Fibroblast of the aortic adventitia (primary cell): ENCODE measurements at places on chromosomes 1 and 21.

DNA sequence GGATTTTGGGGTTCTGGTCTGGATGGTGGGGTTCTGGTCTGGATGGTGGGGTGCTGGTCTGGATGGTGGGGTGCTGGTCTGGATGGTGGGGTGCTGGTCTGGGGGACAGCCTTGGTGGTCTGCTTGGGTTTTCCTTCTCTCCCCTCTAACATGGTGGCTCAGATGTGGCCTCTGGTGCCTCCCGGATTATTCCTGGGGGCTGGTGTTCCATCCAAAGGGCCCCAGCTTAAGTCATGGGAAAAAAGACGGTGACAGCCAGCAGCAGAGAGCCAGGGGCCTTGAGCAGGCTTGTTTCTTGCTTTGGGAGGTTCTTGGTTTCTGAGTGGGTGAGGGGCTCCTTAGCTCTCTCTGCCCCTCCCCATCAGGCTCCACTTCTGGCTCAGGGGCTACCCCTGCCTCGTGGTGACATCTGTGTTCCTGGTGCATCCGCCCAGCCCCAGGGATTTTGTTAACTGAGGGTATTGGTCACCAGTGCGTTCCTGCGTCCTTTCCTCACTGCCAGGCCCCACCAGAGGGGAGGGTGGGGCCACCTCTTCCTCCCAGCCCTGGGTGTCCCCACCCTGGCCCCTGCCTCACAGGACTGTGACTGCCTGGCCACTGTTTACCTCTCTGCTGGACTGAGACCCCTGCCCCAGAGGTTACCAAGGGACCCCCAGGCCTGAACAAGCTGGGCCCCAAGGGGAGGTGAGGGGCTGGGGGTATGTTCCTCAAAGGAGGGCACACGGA lies 43.2 kb upstream of the ACTRT2 start:
- no peak for DNase-seq

DNA sequence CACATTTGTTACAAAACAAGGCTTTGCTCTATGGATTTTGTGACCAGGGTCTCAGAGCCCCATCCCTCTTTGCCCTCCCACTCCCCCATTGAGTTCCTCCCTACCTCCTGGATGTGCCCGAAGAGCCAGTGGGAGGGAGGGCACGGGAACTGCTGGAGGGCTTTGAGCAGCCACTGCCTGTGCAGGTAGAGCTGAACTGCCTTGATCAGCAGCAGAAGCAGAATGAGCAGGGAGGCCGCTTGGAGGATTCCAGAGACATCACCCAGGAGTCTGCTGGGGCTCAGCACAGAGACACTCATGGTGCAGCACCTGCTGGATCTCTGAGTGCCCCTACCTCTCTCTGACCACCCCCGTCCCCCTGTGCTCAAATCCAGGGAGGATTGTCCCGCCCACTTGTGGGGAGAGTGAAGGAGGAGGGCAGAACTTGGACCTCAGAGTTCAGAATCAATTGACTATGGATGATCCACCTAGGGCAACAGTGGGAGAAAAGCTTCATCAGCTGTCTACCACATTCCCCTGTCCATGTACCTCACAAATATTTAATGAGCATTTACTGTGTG lies at the start of gene CYP4A11:
CYP4A11 (minus strand) TSS at position 342 of the 560 bp plus-strand sequence; CDS start at position 299, 43 bp downstream.
- no peak for DNase-seq

- no peak for DNase-seq
Observed at GRCh38 chr1:200353232-200353631, 56.6 kb downstream of the ZNF281 start.

- DNase-seq: no peak
Observed at GRCh38 chr1:32736812-32737791, 34.5 kb upstream of the SYNC start.

DNA sequence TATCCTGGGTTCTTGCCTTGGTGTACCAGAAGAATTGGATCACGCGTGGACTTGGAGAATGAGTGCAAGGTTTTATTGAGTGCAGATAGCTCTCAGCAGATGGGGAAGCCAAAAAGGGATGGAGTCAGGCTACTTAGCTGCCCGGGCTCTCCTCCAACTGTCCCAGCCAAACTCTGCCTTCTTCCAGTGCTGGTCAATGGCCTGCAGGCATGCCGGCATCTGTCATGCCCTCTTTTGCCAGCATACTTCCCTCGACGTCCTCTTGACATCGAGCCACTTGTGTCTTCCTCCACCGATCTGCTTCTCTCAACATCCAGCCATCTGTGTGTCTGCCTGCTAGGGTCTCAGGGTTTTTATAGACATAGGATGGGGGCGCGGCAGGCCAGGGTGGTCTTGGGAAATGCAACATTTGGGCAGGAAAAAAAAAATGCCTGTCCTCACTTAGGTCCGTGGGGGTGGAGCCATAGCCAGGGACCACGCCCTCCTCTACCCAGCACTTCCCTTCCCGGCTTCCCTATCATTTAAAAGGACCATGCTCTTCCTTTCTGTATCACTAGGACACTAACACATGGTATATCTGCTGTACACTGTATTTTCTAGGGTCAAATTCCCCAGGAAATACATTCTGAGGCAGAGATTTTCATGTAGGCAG lies 47.0 kb upstream of the BCAR3 start:
- peak; percentile 34 for DNase-seq

GRCh38 chr1:64133036-64133435 lies 70.4 kb upstream of the UBE2U start:
- peak; percentile 79 for DNase-seq

- DNase-seq: no peak
Observed at GRCh38 chr1:40059960-40060750, 19.6 kb downstream of the CAP1 start.

- DNase-seq: no peak
Observed at GRCh38 chr1:182889997-182890396, 50.9 kb downstream of the DHX9 start.

DNA sequence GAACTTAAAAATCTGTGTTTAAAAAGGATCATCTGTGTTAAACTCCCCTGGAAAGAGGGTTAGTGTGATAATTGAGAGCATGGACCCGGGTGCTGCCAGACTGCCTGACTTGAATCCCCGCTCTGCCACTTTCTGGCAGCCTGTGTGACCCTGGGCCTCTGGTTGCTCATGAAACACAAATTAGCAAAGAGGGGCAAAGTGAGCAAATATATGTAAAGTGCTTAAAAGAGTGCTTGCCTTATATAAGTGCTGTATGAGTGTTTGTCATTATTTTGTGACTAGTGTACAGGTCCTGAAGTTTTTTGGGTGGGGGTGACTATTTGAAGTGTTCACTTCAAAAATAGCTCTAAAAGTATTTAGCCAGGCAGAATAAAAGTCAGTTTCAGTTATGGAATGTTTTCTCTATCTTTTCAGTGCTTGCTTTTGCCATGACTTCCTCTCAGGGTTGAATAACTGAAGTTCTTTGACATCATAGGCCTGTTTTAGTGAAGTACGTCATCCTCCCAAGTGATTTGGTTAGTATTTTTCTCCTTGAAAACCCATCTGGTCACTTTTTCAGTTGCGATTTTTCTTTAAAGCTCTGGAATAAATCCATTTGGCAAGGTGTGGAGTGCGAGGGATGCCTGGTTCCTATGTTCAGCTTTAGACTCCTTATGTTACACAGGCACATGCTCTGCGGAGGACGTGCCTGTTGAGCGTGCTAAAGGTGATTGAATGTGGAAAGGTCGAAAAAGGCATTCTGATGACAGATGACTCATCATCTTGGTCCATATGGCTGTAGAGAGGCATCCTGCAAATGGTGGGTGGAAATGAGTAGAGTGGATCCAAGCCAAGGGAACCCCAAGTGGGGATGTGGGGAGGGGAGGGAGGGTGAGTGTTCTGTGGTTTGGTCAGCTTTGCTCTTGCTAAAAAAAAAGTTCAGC lies 47.8 kb downstream of the AK4 start:
- peak; percentile 62 for DNase-seq

GRCh38 chr1:44266400-44267344 lies 53.4 kb downstream of the DMAP1 start:
- DNase-seq: no peak

- DNase-seq: peak; percentile 93
Observed at GRCh38 chr1:9233241-9233941, 1.2 kb upstream of the H6PD start.

- no peak for DNase-seq
Observed at GRCh38 chr21:43957128-43957571, 55.0 kb upstream of the TRAPPC10 start.

GRCh38 chr1:230922620-230923019 lies 54.3 kb upstream of the C1orf198 start:
- DNase-seq: no peak

DNA sequence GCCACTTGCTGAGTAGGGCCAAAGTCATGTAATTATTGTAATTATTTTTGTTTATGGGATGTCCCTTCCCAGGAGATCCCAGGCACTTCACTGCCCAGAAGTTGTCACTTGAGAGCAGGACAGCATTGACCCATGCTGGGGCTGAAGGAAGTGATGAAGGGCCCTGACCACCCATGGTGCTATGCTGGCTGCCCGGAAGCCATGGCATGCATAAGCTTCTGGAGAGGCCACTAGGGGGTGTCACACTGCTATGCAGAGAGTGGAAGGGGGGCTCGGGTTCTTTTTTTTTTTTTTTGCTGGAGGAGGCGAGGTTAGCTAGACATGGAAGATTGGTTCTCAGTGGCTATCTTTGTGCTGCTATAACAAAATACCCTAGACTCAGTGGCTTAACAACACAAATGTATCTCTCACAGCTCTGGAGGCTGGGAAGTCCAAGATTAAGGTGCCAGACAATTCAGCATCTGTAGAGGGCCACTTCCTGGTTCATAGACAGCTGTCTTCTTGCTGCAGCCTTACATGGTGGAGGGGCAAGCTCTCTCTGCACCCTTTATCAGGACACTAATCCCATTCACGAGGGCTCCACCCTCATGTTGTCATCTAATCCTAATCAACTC lies 84.9 kb downstream of the CNIH3 start:
- DNase-seq: peak; percentile 44

- no peak for DNase-seq
Observed at GRCh38 chr1:78102916-78103315, 57.1 kb downstream of the GIPC2 start.

DNA sequence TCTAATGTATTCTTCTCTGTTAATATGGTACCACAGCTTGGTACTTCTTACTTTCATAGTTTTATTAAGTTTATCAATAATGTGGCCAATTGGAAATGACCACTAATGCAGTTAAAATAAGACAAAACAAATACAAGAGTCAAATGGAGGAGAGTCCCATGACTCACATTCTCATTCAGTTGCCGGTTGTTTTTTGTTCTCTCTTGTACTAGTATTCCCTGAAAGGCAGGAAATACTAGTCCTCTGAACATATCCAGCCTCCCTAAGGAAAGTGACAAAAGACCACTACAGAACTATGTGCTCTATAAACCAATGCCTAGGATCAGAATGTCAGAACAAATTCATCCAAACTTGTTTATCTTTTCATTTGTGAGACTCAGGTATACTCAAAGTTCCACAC lies 165.2 kb upstream of the SAMSN1 start:
- DNase-seq: no peak

- no peak for DNase-seq
Observed at GRCh38 chr1:205064301-205064700, 20.0 kb downstream of the TMEM81 start.
